ENCODE measurements at places on chromosomes 4 and X.

- peak; percentile 50 for DNase-seq
Measured at GRCh38 chr4:89111833-89112563, 665 bp downstream of the TIGD2 start.

DNA sequence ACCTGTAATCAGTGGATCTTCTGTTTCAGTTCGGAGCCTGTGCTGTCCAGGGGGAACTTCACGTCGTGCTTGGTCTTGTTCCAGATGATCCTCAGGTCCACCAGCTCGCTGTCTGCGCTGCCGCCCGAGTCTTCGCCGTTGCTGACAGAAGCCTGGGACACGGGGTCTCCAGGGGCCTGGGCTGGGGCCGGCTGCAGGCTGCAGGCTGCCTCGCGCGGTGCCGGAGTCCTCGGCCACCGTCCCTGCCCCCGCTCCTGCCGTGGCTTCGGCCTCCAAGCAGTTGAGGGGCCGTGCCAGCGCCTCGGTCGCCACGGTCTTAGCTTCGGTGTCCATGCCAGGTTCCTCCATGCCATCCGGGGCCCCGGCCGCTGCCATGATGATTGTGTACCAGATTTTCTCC lies 37.3 kb upstream of the CCNI start:
- no peak for DNase-seq

DNA sequence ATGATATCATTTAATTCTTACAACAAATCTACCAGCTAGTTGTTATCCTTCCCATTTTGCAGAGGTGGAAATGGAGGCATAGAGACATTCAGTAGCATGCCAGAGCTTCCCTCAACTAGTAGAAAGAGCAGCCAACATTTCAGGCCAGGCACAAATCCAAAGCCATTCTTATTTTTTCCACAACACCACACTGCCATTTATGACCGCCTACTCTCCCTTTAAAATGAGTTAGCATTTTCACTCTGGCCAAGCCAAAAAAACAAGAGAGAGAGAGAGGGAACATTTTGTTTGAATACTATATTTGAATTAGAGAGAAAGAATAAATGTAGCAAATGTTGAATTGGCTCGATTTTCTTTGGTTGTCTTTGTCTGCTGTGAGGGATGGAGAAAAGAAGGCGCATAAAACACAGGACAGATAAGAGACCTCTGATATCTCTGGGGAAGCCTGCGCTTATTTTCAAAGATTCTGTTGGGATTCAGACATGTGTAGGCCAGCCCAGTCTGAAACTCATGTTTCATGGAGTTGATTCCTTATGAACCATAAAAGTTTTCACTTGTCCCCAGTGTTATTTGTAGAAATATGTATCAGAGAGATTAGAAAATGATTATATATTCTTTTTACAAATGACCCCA lies 265.7 kb downstream of the RAB28 start:
- DNase-seq = no peak

GRCh38 chr4:123599920-123600810 lies 203.6 kb downstream of the SPRY1 start:
- DNase-seq = peak; percentile 76

DNA sequence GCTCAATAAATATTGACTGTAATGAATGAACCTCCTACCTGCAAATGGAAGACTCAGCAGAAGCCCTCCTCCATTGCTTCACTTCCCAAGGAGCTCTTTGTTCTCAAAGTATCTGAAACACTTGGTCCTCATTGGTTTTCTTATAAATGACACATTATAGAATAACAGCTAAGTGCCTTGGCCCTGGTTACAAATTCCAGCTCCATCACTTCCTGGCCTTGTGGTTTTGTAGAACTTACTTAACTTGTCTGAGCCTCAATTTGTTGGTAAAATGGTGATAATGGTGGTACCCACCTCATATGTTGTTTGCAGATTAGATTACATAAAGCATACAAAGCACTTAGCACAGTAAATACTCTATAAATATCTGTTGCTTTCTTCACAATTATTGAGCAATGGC lies 25.2 kb upstream of the SMIM20 start:
- DNase-seq = no peak

DNA sequence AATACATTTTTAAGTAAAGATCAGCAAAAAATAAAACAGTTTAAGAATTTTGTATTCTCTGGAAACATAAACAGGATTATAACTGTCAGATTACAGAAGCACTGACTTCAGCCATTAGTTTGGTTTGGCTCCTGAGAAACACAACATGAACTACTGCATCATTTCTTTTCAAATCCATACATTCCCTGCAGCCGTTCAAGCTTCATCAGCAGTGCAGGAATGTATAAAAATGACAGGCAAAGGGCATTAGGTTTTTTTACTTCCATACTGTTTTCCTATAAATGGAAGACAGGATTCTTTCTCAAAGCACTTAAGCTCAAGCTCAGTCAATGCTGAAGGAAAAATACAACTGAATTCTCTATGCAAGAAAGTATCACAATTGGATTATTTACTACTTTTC lies 4.2 kb upstream of the MAB21L2 start:
- no peak for DNase-seq

DNA sequence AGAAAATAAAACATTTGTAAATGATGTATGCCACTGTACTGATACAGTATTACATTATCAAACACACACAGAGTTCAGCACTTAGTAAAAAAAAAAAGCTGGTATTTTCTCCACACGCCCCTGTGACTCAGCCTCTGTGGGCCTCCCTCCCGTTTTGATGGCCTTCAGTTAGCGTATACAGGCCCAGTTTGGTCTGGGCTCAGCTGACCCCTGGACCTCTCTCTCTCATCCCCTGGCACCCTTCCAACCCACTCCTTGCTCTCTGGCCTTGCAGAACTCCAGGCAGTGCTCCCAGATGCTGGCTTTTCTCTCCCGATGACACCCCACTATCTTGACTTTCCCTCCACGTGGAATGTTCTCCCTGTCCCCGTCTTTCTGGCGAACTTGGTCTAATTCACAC lies 89.0 kb upstream of the LIMCH1 start:
- DNase-seq = no peak

DNA sequence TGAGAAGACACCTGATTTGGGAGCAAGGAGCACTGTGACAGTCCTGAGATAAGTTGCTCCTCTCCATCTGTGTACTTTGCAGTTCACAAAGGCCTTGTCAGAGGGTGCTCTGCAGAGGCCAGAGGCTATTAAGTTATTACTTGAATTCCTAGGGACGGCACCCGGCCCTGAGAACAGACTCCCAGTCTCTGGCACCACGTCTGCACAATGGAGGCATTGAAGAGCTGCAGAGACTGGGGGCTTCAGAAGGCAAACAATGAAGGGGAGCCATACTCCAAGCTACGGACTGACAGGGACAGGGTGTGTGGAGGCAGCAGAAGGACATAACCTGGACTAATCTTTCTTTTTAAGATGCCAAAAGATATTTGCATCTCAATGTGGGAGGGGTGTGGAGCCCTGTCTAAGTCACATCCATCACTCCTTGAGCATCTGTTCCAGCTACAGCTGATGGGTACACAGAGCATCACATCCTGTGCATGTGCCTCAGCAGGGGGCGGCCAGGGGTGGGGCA lies 11.5 kb downstream of the RASGEF1B start:
- DNase-seq = no peak

DNA sequence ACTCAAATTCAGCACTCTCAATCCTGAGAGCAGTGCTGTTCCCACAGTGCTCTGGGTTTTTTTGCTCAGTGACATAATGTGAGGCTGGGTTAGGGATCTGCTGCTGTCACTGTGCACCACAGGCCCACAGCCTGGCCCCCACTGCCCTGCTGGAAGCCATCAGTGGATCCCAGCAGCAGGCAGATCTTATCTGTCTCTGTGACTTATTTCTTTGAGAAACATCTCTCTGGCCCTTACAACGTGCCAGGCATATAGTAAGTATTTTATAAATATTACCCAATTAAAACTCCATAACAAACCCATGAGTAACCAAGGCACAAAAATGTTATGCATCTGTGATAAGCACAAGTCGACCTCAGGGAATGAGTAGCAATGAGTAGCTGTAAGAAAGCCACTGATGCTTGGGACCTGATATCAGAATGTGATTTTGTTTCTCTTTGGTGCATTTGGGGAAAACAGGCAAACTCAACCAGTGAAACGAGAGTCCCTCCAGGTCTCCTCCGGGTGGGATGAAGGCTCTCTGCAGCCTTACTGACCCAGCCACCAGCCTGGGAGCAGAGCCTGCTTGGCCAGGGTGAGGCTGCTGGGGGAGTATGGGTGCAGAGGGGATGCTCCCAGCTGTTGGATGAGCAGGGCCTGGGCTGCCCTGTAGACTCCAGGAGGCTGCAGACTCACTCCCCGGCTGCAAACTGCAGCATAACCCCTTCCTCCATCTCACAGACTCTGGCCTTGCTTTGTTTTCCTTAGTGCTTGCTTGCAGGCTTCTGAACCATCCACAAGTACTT lies 172.7 kb upstream of the LNX1 start:
- DNase-seq = no peak

- no peak for DNase-seq
Measured at GRCh38 chr4:125323654-125324053, 8.9 kb downstream of the FAT4 start.

DNA sequence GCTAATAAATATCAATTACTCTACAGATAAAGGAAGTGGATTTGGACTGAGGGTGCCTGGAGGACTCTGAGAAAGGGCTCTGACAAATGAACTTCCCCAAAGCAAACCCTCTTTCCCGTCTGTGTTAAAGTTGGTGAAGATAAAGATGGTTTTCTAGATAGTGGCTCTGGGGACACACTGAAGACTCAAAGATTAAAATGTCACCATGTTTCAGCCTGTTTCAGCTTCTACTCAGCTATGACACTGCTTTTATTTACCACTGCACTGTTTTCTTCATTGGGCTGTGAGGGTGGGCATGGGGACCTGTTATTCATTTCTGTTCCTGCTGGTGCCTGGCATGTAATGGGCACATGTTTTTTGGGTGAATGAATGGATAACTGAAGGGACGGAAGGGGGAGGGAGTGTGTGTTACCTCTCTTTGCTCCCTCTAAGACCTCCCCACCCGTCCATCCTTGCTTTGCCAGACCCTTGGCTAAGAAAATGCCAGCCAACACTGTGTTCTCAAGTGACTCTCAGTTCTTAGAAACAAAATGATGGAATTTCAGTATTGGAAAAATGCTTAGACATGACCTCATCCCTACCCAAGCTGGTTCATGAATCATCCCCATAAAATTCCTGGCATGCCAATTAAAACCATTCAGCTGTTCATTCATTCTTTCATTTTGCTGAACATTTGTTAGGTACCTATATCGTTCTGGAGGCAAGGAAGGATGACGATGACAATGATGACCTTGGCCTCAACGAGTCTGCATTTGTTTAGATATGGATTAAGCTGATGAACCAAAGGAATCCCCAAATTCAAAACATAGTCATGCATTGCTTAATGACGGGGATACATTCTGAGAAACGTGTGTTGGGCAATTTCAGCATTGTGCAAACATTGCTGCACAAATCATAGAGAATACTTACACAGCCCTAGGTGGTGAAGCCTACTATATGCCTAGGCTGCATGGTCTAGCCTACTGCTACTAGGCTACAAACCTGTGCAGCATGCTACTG lies 13.4 kb upstream of the STK32B start:
- DNase-seq = peak; percentile 61

DNA sequence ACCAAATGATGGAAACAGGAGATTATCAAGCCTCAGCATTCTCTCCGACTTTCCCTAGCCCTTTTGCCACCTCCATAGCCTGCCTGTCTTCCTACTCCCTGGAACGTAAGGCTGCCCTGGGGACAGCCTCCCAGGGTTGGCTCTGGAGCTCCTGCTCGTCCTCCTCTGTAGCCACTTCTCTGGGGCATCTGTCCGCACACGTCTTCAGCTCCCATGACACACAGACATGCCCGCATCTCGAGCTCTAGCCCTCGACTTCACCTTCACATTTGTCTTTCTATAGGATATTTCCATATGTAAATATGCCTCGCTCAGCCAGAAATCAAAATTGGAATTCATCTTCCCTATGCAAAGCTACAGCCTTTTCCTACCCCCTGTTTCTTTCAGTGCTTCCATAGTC lies 67.7 kb downstream of the TSC22D3 start:
- no peak for DNase-seq

DNA sequence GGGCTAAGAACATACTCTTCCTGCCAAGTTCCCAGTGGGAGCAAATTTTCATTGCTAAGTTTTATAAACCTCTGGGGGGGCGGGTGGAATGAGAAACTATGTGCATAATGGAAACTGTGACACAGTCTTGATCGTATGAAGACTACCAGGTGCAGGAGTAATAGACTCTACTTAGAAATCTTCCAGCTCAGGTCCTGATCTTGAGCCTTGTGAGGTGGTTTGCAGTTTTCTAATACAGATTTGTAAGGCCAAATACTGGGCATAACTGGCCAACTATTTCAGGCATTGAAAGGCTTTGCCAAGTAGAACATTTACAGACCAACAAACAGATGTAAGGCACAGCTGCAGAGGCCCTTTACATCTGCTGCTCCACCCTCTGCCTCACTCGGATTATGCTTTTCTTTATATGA lies 89.7 kb upstream of the CBR4 start:
- no peak for DNase-seq

DNA sequence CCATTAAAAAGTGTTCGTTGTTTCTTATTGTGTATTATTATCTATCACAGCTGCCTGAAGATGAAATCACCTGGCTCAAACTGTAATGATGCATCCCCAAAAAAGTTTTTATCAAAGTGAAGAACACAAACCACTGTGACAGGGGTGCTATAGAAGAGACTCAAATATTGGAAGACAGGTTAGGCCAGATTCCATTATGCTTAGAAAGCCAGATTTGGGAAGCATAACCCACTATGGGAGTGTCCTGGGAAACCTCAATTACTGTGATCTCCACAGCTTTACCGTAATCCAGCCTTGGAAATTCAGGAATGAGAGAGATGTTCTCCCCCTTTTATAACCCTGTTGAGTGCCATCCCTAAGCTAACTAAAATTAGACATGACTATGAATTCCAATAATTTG lies 114.2 kb downstream of the NWD2 start:
- no peak for DNase-seq

DNA sequence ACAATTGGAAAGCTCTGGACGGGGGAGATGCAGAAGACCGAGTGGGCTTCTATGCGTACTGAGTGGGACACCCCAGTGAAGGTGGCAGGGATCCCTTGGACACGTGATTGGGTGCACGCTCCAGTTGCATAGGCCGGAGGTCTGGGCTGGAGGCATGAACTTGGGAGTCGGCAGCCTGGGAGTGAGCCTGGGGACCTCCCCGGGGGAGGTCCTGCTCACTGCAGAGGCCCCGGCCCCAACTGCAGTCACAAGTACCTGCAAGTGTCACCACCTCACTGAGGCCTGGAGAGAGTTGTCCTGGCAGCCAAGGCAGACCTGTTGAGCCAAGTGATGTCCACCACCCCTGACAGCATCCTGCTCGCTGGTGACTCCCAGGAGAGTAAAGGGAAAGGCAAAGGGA lies 49.3 kb upstream of the HMX1 start:
- no peak for DNase-seq

DNA sequence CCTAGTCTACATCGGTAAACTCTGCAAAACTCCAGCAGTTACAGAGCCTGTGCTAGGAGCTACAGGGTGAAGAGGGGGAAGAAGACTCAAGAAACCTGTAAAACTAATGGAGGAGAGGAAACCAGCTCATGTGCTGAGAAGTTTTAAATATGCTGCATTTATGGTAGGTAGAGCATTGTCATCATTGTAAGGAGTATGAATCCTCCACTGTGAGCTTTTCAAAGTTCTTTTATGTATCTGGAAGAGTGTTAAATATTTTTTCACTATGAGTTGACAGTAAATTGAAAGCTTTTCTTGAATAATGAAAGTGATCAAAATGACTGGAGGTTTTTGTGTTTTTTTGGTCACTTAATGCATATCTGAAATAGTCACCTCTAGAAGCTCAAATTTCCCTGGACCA lies 46.2 kb downstream of the SEPTIN11 start:
- DNase-seq = no peak

- DNase-seq = no peak
Measured at GRCh38 chr4:150997141-150997540, 17.9 kb downstream of the LRBA start.

- DNase-seq = no peak
Measured at GRCh38 chr4:118389721-118390120, 36.9 kb upstream of the PRSS12 start.

Data from SW480 (cell line).